ENCODE measurements at places on chromosomes 1 and 21. TPM values are rescaled to one million over a fixed set of nuclear protein-coding genes. Genes with fewer than 3 reads are reported as not detected.

Gene PROX1
- 1.00 TPM for total RNA-seq

Gene FAM72D
- total RNA-seq, result not detected

Gene HP1BP3
- 141 TPM for total RNA-seq

Gene CCDC181
- not detected for total RNA-seq

Gene GPR157
- total RNA-seq, result 1.6 TPM

Gene COL8A2
- total RNA-seq, result 2.5 TPM

Gene PGLYRP3
- total RNA-seq, result not detected

Gene TP73
- total RNA-seq, result not detected

Gene PROK1
- not detected for total RNA-seq

Gene ANKRD34A
- total RNA-seq, result 0.39 TPM

Gene RYR2
- total RNA-seq, result 0.25 TPM

Gene EFCAB14
- total RNA-seq, result 58.8 TPM

Gene SPRR2G
- total RNA-seq, result not detected

Gene IL19
- total RNA-seq, result not detected

Gene DCDC2B
- not detected for total RNA-seq

Gene CRYAA
- not detected for total RNA-seq

Gene POU3F1
- total RNA-seq, result not detected

Gene BARHL2
- total RNA-seq, result not detected

Gene COL16A1
- 92.6 TPM for total RNA-seq

Gene MSH4
- total RNA-seq, result not detected

Gene GPR61
- total RNA-seq, result not detected

Gene INSRR
- not detected for total RNA-seq

Gene DSCAM
- total RNA-seq, result 0.31 TPM

Gene TBX15
- 6.8 TPM for total RNA-seq

Measured in cardiac ventricle fibroblast (primary cell).